ENCODE measurements at places on chromosomes 7 and 10.

DNA sequence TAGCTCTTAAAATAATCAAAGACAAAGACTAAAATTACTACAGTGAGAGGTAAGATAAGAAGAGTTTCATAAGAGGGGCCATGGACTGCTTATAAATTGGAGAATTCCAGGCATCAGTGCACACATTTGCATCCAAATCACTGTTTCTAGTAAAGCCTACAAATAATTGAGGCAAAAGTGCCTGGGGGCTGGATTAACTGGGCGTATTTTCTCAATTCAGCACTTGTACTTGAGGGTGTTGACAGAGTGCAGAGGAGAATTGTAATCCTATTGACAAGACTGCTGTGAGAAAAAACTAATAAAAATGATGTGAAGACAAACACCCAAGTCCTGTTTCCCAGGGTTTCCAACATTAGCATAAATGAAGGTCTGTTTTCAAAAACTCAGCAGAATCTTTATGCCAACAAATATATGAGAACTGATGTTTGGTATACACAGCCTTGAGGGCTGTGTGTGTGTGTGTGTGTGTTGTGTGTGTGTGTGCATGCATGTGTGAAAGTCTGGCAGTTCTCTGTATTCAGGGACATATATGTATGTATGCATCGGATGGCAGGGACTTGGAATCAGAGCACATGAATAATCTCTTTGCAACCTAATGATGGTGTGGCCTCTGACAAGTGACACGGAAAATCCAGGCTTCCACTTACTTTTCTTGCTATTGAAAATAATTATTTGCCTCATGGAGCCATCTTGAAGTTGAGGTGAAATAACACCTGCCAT lies 182.1 kb upstream of the CDC14C start:
- peak; percentile 42 for DNase-seq

- no peak for DNase-seq
Measured at GRCh38 chr10:114824391-114824790, 2.8 kb downstream of the FHIP2A start.

GRCh38 chr10:373526-374309 lies 238.5 kb downstream of the ZMYND11 start:
- DNase-seq, result no peak

GRCh38 chr7:94395141-94396036 lies 694 bp downstream of the COL1A2 start:
- peak; percentile 90 for DNase-seq

GRCh38 chr10:19250546-19250945 lies 201.9 kb downstream of the MALRD1 start:
- DNase-seq, result no peak

DNA sequence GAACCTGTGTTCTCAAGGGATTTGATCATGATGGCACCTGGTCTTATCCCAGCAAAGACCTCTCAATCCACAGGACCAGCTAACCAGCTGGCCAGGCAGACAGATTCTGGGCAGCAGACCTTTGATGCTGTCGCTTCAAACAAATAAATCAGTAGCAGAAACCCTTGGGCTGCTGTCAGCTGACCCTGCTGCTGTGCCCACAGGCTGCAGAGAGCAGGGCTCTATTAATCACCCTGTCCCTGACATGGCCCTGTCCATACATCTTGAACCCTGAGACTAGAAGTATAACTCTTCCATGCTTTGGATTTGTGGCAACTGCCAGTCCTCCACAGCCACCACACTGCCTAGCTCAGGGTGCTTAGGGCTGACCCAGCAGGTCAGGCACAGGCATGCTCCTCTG lies 244.1 kb upstream of the PODXL start:
- DNase-seq, result no peak

DNA sequence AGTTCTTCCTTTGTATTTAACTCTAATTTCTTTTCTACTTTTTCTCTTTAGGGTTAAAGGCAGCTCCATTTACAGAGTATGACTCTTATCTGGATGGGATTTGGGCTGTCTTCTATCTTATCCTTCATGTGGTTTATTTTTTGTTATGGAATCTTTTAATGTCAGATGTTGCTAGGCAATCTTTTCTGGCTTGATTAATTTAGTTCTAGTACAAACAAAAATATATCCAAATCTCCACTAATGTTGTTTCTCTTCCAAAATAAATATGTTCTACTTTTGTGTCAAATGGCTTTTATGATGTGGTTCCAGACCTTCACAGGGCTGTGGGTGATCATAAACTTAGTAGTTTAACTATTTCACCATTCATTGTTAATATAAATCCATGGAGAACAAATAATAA lies 246.9 kb downstream of the AHR start:
- no peak for DNase-seq

GRCh38 chr10:44962870-44963738 lies 3.5 kb downstream of the RASSF4 start:
- DNase-seq, result no peak

DNA sequence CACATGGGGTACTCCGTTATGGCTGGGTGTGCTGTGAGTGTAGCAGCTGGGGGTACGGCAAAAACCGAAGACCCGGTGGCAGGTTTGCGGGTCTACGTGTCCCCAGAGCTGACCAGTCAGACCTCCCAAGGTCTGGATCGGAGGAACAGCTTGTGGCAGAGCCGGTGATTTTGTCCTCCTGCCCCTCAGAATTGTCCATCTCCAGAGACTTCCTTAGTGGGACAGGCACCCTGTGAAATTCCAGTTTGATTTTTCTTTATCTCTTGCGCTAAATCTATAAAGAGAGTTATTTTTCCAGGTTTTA lies 1.0 kb downstream of the EIF3B start:
- no peak for DNase-seq

DNA sequence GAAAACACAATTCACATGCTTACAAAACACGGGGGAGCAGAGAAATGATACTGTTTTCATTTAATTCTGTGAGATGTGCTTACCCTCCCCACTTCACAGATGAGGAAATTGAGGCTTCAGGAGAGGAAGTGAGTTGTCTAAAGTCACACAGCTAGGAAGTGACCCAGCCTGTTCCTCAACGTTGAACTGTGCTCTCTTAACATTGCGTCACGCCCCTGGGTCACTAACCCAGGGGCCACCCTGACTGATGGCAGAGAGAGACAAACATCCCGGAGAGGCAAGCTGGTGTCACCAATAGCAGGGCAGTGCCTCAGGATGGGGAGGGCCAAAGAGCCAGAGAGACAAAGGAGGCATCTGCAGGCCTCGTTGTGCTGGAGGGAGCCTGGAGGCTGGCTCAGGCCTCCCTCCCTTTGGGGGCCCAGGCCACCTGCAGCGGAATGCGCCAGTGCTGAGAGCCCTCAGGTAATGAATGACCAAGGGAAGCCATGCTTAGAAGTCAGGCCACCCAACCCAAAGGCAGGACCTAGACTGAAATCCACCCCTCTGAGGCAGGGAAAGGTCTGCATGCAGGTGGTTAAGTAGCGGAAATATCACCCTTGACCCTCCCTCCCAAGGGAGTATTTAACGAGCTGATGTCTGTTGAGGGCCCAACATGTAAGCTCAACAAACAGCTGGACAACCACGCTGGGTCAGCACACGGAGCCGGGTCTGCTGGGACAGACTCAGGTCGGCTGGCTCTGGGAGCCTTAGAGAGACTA lies 81.3 kb downstream of the C10orf105 start:
- no peak for DNase-seq

DNA sequence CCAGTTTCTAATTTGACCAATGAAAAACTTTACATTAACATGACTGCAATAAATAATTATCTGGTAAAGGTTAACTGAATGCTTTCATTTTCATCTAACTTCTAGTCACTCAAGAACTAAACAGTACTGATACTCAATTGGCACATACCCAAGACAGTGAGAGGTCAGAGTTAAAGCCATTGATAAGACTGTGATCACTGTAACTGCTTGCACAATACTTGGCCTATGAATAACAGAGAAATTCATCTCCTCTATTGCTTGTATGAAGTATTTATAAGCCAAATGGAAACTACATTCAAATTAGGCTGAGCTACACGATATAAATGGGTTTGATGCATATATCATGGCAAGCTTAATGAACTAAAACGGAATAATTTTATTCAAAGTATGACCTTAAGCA lies 43.0 kb downstream of the HERC4 start:
- DNase-seq, result no peak

- DNase-seq, result no peak
Measured at GRCh38 chr10:84541289-84541637, 212.9 kb downstream of the CCSER2 start.

GRCh38 chr7:80532153-80532552 lies 20.3 kb upstream of the GNAT3 start:
- no peak for DNase-seq

GRCh38 chr7:87506246-87507180 lies 31.0 kb upstream of the ABCB4 start:
- peak; percentile 2 for DNase-seq

DNA sequence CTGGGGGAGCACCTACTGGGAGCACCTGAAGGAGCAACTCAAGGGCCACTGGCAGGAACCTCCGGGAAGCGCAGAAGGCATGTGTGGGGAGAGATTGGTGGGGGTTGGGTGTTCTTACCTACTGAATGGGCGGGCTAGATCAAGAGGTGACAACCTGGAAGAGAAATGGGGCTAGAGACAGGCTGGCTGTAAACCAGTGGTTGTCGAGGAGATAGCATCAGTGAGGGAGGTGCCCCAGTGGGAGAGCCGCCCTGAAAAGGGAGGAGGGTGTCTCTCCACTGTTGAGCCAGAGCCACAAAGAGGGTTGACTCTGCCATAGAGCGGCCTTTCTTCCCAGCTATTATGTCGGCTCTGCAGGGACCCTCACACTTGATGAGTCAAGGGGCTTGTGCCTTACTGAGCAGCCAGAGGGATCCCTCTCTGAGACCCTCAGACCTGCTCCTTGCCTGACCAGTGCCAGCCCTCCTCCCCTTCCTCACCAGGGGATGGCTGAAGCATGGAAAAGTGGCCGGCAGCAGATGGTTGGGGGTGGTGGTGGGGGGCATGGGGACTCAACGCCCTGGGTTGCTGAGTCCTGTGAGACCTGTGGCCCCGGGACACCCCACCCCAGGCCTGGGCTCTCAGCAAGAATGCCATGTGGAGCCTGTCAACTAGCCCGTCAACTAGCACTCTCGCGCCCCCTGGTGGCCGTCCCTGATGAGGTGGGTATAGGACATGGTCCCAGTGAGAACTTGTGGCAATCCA lies 36.4 kb upstream of the PURB start:
- no peak for DNase-seq

- no peak for DNase-seq
Measured at GRCh38 chr7:107089627-107090026, 45.1 kb downstream of the PRKAR2B start.

All from SK-N-MC (cell line).